Hepatocyte (in vitro differentiated cells): ENCODE measurements at places on chromosomes 3 and 15. TPM values are rescaled to one million over a fixed set of nuclear protein-coding genes. Genes with fewer than 3 reads are reported as not detected.

GNAT1 gene
- not detected in 2 replicates for total RNA-seq

CFAP100 gene
- total RNA-seq: not detected in 2 replicates

DNA sequence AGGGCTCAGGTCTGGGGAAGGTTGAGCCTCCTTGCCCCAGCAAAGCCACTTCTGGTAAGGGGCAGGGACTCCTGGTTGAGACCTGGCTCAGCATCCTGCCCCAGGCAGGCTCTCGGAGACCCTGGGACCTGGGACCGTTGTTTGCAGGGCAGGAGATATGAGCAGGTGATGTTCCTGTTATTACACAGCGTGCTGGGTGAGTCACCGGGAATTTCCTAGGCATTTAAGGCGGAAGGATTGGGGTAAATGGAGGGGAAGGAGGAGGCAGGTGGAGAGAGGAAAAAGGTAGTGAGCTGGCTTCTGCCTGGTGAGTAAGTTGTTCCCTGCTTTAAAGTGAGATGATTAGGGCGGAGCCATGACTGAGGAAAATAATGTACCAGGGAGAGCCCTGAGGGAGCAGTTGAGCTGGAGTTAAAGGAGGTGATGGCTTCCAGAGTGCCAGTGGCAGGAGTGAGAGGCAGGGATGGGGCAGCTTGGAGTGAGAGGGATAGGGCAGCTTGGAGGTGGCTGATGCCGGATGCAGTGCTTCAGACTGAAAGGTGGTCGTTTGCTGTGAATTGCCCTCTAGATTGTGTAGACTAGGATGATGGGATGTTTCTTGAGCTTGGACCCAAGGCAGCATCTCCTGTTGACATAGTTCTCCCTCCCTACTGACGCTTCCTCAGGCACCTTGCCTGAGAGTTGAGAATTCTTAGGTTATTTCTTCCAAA, 79.4 kb downstream of the AAGAB start:
- peak; percentile 66 for DNase-seq

DNA sequence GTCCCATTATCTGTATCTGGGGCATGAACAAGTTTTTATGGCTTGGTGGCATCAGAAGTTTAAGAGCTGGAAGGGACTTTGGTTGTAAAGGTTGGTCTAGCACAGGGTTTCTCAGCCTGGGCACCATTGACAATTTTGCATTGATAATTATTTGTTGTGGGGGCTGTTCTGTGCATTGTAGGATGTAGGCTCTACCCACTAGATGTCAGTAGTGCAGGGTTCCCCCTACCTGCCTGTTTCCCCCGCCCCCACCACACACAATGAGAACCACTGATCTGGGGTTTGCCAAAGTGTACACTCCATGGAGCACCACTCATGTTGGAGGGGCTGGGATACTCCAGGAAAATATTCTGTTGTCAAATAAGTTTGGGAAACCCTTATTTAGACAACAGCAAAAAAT, 42.7 kb downstream of the PLCL2 start:
- no peak for DNase-seq

NLGN1 gene
- total RNA-seq: 8.5 and 11.2 TPM in 2 replicates

GRCh38 chr3:111595232-111595631, at the start of gene ZBED2:
Gene ZBED2 (minus strand): TSS chr3:111595346. CDS start chr3:111594201, 1,145 bp downstream.
- no peak for DNase-seq

MEGF11 gene
- 0.07 and 0.12 TPM in 2 replicates for total RNA-seq

LEKR1 gene
- total RNA-seq: 0.76 and 1.1 TPM in 2 replicates

TAGLN3 gene
- 1.9 and 2.1 TPM in 2 replicates for total RNA-seq

GRCh38 chr3:188417766-188418165, 263.8 kb downstream of the LPP start:
- no peak for DNase-seq

DNA sequence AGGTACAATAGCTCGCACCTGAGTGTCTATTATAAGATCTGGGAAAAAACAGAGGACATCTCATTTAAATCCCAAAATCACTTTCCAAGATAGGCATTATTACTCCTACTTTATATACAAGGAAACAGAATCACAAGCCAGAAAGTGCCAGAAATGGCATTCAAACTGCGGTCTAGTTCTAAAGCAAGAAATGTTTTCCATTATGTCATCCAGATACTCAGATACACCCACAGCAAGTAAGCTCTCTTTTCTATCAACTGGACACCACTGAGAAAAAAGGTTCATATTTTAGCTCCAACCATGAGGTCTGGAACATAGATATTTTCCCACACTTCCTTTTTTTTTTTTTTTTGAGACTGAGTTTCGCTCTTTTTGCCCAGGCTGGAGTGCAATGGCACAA, 8.1 kb downstream of the SLC33A1 start:
- no peak for DNase-seq

SLC2A2 gene
- 123 and 133 TPM in 2 replicates for total RNA-seq

- DNase-seq: no peak
Measured at GRCh38 chr15:92819278-92820235, 80.6 kb upstream of the CHD2 start.

GRCh38 chr3:42979044-42979972, at the start of gene GASK1A:
Gene GASK1A (plus strand): TSS chr3:42979311. CDS start chr3:42979643, 332 bp downstream.
- DNase-seq: peak; percentile 58

GRCh38 chr15:68335251-68335650, 57.7 kb downstream of the FEM1B start:
- DNase-seq: no peak

GOLIM4 gene
- 67.2 and 67.7 TPM in 2 replicates for total RNA-seq
